Cerebellar cortex (tissue), 1 donor: ENCODE measurements at places on chromosomes 1 and 21.
A peak's percentile ranks its signal among the peaks of the same experiment; 100 is the strongest.

DNA sequence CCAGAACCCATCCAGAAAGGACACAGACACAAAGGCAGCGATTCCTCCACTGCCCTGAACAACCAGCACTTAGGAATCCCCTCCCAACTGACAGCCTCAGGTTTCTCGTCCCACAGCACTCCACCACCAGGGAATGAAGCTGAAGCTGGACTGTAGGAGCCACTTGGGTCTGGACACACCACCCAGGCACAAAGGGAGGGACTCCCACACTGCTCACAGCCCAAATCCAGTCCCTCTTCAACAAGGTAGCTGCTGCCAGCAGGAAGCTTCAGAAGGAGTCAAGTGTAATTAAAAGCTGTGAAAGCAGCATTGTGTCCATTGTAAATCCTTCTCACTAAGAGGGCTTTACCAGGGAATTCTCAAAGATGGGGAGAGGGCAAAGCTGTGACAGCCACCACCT is 29.0 kb downstream of the LMX1A start:
- no peak for DNase-seq

DNA sequence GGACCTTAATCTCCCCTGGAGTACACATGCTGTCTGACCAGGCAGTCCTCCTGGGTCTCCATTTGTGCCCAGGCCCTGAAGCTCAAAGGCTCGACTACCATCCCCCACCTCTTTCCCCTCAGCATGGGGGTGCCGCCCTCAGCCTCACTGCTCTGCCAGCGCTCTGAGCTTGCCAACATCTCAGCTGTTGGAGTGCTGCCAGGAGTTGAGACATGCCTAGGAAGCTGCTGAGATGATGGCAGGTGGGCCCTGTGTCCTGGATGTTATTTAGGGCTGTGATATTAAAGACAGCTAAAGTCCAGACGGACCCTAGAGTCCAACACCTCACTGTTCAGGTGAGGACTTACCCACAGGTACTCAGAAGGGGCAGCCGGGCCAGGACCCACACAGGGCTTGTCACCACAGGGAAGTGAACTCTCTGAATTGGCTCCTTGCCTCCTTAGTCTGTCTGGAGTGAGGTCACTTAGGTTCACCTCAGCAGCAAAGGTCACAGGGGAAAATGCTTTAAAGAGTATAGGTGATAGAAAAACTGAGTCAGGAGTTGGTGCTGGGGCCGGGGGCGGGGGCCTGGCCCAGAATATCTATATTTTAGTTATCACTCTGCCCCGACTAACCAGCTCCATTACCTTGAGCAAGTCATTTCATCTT is 19.7 kb upstream of the KCNC4 start:
- DNase-seq = peak; percentile 39

- no peak for DNase-seq
Measured at GRCh38 chr1:9160079-9160717, 31.3 kb upstream of the GPR157 start.

- DNase-seq = no peak
Measured at GRCh38 chr1:53699981-53700380, 39.0 kb downstream of the GLIS1 start.

- DNase-seq = no peak
Measured at GRCh38 chr1:182651339-182651724, 33.1 kb downstream of the RGS8 start.

- DNase-seq = no peak
Measured at GRCh38 chr1:111364690-111365089, 62.8 kb downstream of the OVGP1 start.
